ENCODE measurements at places on chromosomes 16 and 17.
A peak's percentile ranks its signal among the peaks of the same experiment; 100 is the strongest.

DNA sequence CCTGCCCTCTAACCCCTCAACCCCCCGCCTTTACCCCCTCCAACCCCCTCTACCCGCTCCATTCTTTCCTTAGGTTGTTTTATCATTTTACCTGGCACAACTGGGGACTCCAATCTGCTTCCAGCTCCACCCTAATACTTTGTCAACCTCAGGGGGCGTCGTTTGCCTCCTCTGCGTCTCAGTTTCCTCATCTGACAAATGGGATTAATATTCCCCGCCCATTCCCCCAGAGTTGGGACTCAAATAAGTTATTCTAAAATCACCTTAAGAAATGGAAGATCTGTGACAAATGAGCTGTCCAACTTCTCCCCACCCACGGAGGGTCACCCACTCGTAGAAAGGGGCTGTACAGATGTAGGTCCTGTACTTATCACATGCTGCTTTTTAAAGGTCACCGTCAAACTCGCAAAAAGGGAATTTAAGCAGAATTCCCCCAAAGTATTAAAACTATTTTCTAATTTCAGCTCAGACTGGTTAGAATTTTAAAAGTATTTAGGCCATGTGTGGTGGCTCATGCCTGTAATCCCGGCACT is 40.6 kb upstream of the CPNE2 start:
- no peak for DNase-seq

DNA sequence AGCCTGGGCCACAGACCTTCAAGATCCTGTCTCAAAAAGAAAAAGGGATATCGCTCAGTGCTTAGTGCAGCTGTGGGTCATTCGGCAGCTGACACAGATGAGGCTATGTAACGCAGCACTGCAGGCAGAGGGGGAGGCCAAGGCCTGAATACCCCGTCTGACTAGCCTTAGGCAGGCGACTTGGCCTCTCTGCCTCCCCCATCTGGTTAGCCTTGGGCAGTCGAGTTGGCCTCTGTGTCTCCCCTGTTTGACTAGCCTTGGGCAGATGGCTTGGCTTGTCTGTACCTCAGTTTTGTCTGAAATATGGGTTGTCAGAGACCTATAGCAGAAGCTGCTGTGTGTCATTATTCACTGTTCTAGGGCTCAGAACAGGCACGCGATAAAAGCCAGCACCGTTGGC is 10.0 kb downstream of the SPATA33 start:
- DNase-seq = no peak

DNA sequence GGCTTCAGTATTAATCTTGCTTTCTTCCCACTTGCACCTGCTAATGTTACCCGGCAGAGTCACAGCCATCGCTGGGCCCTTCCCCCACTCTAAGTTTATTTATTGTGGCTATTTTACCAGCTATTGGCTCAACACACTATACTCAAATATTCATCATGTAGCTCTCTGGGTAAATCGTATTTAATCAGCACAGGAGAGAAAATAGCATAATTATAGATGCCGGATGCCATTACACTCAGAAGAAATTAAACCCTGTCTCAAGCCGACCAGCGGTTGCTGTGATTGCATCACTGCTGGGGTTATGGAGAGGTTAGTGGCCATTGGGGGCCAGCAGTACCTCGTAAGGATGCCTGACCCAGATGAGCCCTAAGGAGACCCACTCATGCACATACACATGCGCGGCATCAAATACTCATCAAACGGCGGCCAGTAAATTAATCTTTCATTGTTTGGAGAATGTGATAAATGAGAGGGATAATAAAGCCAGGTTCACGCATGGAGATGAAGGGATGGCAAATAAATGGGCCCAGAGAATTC is 269.5 kb upstream of the ZFHX3 start:
- DNase-seq = no peak

- DNase-seq = no peak
Observed at GRCh38 chr17:9367156-9367555, 208.5 kb downstream of the STX8 start.

DNA sequence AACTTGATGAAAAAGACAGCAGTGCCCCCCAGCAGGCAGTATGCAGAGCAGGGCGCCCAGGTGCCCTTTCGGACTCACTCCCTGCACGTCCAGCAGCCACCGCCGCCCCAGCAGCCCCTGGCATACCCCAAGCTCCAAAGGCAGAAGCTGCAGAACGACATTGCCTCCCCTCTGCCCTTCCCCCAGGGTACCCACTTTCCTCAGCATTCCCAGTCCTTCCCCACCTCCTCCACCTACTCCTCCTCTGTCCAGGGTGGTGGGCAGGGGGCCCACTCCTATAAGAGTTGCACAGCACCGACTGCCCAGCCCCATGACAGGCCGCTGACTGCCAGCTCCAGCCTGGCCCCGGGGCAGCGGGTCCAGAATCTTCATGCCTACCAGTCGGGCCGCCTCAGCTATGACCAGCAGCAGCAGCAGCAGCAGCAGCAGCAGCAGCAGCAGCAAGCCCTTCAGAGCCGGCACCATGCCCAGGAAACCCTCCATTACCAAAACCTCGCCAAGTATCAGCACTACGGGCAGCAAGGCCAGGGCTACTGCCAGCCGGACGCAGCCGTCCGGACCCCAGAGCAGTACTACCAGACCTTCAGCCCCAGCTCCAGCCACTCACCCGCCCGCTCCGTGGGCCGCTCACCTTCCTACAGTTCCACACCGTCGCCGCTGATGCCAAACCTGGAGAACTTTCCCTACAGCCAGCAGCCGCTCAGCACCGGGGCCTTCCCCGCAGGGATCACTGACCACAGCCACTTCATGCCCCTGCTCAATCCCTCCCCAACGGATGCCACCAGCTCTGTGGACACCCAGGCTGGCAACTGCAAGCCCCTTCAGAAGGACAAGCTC is 43.2 kb downstream of the SREBF1 start:
- DNase-seq = no peak

GRCh38 chr17:68611353-68612208 is 10.4 kb upstream of the FAM20A start:
- no peak for DNase-seq

GRCh38 chr17:74527081-74527480 is 4.2 kb downstream of the CD300LB start:
- DNase-seq = no peak

- no peak for DNase-seq
Observed at GRCh38 chr16:84648595-84649510, 542 bp downstream of the KLHL36 start.

DNA sequence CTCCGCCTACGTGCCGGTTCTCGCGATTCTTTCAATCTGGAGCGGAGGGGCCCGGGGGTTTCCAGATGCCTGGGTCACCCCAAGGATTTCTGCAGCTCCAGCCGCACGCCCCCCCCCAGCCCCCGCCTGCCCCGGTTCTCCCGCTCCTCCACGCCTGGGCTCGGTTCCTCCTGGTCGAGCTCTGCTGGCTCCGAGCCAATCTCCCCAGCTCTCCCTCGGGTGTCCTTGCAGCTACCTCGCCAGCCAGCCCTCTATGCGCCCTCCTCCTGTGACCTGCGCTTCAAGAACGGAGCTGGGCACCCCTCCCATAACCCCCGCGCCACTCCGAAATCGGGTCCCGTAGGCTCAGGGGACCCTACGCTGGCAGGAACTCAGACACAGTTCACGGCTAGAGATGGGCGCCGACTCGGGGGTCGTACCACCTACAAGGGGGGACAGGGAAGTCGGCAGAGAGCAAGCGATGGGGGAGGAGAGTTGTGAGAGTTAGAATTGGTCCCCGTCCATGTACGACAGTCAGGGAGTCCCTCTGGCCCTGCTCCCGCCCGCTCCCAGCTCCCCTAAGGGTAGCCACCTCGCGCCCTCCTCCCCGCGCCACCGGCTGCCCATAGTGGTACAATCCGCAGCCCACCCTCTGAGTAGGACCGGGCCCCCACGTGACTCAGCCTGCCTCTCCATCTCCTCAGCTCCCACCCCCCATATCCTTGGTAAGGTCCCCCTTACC is 961 bp downstream of the FGF11 start:
- DNase-seq = peak; percentile 57

- peak; percentile 18 for DNase-seq
Observed at GRCh38 chr16:17359788-17360390, 110.9 kb downstream of the XYLT1 start.

DNA sequence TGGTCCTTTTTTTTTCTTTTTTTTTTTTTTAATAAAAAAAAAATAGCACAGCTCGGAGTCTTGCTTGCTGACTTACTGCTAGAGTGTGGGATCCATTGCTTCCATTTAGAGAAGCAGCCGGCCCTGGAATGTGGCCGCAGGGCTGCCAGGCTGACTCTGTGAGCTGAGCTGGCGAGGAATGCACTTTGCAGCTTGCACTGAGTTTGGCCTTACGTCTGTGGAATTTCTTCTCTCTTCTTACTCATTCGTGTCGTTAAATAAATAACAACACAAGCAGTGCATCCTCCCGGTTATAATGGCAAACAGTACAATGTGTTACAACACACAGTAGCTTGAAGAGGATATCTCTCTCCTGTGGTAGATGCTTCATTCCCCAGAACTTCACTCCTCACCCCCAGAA is 69.2 kb downstream of the PRKCB start:
- DNase-seq = no peak

DNA sequence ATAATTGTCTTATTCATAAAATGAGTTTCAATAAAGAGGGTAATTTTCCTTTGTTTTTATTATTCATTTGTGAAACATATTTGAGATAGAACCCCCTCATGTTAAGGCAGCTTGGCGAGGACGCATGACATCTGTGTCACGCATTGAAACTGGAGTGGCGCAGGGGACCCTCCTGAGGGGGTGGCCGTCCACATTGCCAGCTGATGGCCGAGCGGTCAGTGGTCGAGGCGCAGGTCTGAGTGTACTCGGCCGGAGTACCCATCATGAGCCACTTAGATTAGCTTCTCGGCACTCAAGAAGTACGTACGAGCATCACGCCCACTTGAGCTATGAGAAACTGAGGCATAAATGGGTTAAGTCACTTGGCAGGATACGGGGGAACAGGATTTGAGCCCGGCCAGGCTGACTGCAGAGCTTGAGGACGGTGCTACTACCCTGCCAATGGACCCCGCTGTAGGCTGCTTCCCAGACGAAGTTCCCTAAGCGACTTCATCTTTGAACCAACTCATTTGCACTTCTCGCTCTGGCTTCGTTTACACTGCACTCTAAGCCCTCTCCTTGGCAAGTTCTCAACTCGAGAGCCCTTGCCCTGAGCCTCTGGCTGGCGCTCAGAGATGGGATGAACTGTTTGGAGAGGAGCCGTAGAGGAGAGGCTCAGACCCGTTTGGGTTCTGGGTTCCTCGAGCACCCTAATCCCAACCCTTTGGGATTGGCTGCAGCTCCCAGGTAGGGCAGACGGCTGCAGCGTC is 91.8 kb downstream of the SDK2 start:
- peak; percentile 21 for DNase-seq
